ENCODE measurements at places on chromosomes 5 and 9.

DNA sequence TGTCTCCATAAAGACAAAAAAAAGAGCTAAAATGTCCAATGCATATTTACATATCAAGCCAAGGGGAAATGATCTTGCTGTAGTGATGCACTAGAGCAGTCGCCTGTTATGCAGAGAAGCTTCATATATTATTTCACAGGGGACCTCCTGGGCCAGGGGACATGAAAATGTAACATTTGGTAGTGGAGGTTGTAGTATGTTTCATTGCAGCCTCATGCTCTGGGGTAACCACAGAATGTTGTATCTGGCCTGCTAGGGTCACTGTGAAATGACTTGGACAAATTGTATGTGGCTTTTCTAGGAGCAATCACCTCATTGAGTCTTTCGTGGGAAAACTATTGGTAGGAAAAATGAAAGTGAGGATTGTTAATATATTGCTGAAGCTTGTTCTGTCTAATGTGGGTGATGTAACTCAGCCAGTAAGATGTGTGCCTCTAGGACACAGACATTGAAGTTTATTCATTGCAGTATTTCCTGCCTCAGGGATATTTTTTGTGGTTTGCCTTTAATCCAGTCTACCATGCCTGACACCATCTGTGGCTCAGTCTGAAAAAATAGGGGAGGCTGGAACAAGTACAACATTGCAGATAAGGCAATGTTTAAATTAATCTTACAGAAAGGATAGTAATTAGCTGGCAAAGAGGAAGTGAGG, 430.8 kb upstream of the TNC start:
- H3K4me3 ChIP-seq = no peak overlapping the region
- no peaks in the 10 kb centered on the region for H3K4me1 ChIP-seq
- no peaks in the 10 kb centered on the region for H3K27me3 ChIP-seq
- no peak overlapping the region for H3K27ac ChIP-seq
- DNase-seq = no peak

DNA sequence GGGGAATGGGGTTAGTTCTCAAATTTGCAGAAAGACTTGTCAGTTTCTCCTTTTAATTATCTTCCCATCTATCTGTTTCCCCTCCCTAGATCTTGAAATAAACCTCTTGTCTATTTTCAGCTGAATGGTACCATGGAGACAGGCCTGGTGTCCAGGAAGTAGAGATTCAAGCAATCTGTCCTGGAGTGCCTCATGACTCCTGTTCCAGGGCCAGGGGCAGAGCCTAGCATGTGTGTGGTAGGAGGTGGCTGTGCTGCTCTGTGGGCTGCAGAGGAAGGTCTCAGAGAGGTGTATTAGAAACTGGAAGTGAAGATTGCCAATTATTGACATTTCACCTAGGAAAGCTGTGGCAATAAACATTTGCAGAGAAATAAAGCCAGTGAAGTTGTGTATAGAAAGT, 175.8 kb upstream of the ATP10B start:
- H3K36me3 ChIP-seq = no peaks in the 10 kb centered on the region
- no peak overlapping the region for H3K4me3 ChIP-seq
- no peaks in the 10 kb centered on the region for H3K4me1 ChIP-seq
- H3K27ac ChIP-seq = no peak overlapping the region

DNA sequence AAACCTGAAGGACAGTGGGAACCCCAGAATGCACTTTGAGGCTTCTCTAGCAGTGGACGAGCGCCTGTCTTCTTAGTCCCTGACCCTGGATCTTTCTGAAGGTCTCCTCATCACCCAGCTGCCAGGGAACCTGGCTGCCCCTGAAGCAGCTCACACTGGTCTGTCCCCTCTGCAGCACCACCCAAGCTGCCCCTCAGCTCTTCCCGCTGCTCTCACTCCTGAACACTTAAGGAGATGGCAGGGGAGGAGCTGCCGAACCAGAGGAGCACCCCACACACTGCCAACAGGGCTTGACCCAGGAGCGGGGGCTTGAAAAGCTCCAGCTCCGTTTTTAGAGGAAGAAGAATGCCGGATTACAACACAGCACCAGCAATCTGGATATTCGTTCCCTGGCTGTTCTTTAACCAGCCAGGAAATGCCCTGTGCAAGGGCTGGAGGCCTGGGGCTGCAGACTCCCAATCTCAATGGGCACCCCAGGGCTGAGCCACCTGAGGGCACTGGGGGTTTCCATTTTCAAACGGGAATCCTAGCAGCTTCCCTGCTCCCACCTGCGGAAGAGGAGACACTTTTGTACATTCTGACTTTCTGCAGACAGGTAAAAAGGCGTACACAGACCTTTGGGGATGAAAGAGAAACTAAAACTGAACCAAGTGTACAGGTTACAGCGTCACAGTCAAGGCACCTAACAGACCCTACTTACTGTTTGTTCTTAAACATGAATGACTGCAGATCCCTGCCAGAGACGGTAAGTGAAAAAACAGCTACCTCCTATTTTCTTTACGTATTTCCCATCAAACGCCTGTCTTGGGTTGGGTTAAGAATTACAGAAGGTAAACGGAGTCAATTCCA, 36.3 kb downstream of the GOLM1 start:
- H3K27ac ChIP-seq = no peak overlapping the region
- no peak overlapping the region for H3K4me3 ChIP-seq
- no peaks in the 10 kb centered on the region for H3K36me3 ChIP-seq
- no peaks in the 10 kb centered on the region for H3K27me3 ChIP-seq
- no peaks in the 10 kb centered on the region for H3K4me1 ChIP-seq

GRCh38 chr9:71752928-71753327, 15.4 kb downstream of the CEMIP2 start:
- no peaks in the 10 kb centered on the region for H3K4me1 ChIP-seq
- H3K4me3 ChIP-seq = no peak overlapping the region
- DNase-seq = no peak
- no peaks in the 10 kb centered on the region for H3K27me3 ChIP-seq
- no peaks in the 10 kb centered on the region for H3K36me3 ChIP-seq

DNA sequence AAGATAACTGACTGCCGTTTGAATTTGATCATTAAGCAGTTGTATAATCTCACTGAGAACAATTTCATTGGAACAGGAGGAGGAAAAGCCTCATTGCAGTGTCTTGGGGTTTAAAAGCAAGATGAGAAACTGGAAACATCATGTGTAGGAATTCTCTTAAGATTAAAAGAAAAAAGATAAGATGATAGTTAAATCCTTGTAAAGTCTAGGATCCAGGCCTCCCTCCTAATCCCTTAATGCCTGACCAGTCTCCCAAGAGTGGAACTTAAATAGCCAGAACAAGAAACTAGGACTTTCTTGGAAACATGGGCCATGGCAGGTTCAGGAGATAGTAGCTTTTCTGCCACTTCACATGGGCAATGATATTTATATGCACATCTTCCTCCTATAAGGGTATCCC, 37.0 kb upstream of the LRRC19 start:
- no peaks in the 10 kb centered on the region for H3K36me3 ChIP-seq
- H3K27ac ChIP-seq = no peak overlapping the region
- DNase-seq = no peak
- no peak overlapping the region for H3K4me3 ChIP-seq
- H3K27me3 ChIP-seq = no peaks in the 10 kb centered on the region

GRCh38 chr5:112263469-112263868, 155.6 kb downstream of the EPB41L4A start:
- H3K27me3 ChIP-seq = no peaks in the 10 kb centered on the region
- DNase-seq = no peak
- no peak overlapping the region for H3K27ac ChIP-seq
- H3K4me3 ChIP-seq = no peak overlapping the region
- H3K36me3 ChIP-seq = peaks cover 8% of the 10 kb centered on the region

DNA sequence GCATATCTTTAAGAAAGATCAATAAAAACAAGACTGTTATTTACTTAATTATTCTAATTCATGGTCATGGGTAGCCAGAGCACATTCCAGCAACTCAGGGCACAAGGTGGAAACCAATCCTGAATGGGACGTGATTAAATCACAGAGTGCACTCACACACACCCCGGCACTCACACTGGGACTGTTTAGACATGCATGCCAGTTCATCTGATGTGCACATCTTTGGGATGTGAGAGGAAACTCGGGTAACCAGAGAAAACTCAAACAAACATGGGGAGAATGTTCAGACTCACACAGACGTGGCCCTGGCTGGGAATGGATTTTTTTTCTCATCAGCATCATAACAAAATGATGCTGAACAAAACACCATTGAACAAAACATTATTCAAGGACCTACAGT, 29.4 kb downstream of the SMAD5 start:
- peaks cover 23% of the 10 kb centered on the region for H3K4me1 ChIP-seq
- H3K4me3 ChIP-seq = no peak overlapping the region
- H3K27me3 ChIP-seq = no peaks in the 10 kb centered on the region
- DNase-seq = no peak

DNA sequence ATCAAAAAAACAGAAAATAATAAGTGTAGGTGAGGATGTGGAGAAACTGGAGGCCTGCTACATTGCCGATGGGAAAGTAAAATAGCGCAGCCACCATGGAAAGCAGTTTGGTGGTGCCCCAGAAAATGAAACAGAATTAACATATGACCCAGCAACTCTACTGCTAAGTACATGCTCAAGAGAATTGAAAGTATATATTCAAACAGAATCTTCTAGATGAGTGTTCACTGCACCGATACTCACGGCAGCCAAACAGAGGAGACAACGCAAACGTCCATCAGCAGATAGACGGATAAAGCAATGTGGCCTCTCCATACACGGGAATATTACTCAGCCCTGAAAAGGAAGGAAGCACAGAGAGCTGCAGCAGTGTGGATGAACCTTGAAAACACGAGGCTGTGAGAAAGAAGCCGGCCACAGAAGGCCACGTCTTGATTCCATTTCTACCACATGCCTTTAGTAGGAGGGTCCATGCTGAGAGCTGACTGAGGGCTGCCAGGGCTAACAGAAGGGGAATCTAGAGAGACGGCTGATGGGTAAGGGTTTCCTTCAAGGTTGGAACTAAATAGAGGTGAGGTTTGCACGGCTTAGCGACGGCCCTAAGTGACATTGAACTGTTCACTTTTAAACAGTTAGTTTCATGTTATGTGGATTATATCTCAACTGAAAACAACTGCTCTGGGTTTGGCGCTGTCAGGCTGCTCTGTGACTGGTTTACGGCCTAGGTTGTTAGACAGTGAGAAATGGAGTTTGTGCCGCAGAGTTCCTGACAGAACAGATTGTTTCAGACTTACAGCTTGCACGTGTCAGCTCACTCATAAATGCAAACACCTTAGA, 29.8 kb downstream of the AHRR start:
- H3K27me3 ChIP-seq = no peaks in the 10 kb centered on the region
- H3K4me1 ChIP-seq = no peaks in the 10 kb centered on the region
- DNase-seq = peak; percentile 61
- H3K4me3 ChIP-seq = no peak overlapping the region
- no peaks in the 10 kb centered on the region for H3K36me3 ChIP-seq

- H3K36me3 ChIP-seq = no peaks in the 10 kb centered on the region
- H3K4me1 ChIP-seq = no peaks in the 10 kb centered on the region
- DNase-seq = no peak
- H3K4me3 ChIP-seq = no peak overlapping the region
- no peaks in the 10 kb centered on the region for H3K27me3 ChIP-seq
These were observed 267.3 kb downstream of the MTRR start for GRCh38 chr5:8136271-8136670.

GRCh38 chr9:92206488-92206887, 87.0 kb downstream of the IARS1 start:
- no peak overlapping the region for H3K27ac ChIP-seq
- no peaks in the 10 kb centered on the region for H3K4me1 ChIP-seq
- no peak for DNase-seq

DNA sequence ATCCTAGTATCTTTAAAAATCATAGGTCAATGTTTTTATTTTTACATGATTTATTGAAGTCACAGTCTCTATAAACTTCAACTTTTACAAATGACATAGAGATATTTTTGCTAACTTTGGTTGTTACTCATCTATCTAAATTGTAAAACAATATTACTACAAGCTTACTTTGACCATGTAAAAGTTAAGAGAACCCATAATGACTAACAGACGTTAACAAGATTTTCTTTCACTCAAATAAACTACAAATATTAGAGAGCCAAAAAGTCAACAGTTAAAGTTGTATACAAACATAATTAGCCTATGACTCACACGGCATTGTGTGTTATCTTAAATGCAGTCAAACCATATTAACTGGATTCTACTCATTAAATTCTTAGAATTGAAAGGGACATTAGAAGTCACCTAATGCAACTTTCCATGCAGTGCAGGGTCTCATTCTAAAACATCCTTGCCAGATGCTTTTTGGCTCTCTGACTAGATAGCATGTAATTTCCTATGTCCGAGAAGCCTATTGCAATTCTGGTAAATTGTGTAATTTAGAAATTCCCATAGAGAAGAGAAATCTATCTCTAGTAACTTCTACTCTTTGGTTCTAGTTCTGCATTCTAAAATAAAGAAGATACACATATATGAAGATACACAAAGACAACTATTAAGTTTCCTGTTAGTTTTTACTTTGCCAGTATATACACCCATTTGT, 42.2 kb upstream of the UGT3A2 start:
- H3K4me3 ChIP-seq = no peak overlapping the region
- no peaks in the 10 kb centered on the region for H3K36me3 ChIP-seq
- no peaks in the 10 kb centered on the region for H3K4me1 ChIP-seq
- no peak overlapping the region for H3K27ac ChIP-seq

GRCh38 chr5:116912221-116912620, 337.6 kb upstream of the SEMA6A start:
- H3K4me3 ChIP-seq = no peak overlapping the region
- no peaks in the 10 kb centered on the region for H3K27me3 ChIP-seq
- no peaks in the 10 kb centered on the region for H3K36me3 ChIP-seq
- no peak overlapping the region for H3K27ac ChIP-seq

- H3K4me1 ChIP-seq = no peaks in the 10 kb centered on the region
- no peak overlapping the region for H3K4me3 ChIP-seq
- H3K27me3 ChIP-seq = no peaks in the 10 kb centered on the region
- H3K36me3 ChIP-seq = no peaks in the 10 kb centered on the region
These were observed 45.6 kb downstream of the COMMD10 start for GRCh38 chr5:116130471-116130870.

Measured in vagina (tissue), 2 donors.